Astrocyte (in vitro differentiated cells and primary cell): ENCODE measurements at places on chromosomes 4 and X. TPM values are rescaled to one million over a fixed set of nuclear protein-coding genes. Genes with fewer than 3 reads are reported as not detected.
A peak's percentile ranks its signal among the peaks of the same experiment; 100 is the strongest.

FGF13 gene
- total RNA-seq: 3.9 and 5.1 TPM in 2 replicates

- H3K36me3 ChIP-seq: peaks cover 2% of the 10 kb centered on the region
- H3K4me1 ChIP-seq: peaks cover 2% of the 10 kb centered on the region
- no peak overlapping the region for H3K4me3 ChIP-seq
- H3K27me3 ChIP-seq: no peaks in the 10 kb centered on the region
- no peak for DNase-seq
These were observed 6.9 kb downstream of the ZDHHC9 start for GRCh38 chrX:129836827-129837226.

- no peak overlapping the region for H3K4me3 ChIP-seq
- H3K27me3 ChIP-seq: no peaks in the 10 kb centered on the region
- H3K36me3 ChIP-seq: no peaks in the 10 kb centered on the region
- no peak overlapping the region for H3K27ac ChIP-seq
These were observed 54.0 kb upstream of the UGT2B15 start for GRCh38 chr4:68724426-68724825.

DNA sequence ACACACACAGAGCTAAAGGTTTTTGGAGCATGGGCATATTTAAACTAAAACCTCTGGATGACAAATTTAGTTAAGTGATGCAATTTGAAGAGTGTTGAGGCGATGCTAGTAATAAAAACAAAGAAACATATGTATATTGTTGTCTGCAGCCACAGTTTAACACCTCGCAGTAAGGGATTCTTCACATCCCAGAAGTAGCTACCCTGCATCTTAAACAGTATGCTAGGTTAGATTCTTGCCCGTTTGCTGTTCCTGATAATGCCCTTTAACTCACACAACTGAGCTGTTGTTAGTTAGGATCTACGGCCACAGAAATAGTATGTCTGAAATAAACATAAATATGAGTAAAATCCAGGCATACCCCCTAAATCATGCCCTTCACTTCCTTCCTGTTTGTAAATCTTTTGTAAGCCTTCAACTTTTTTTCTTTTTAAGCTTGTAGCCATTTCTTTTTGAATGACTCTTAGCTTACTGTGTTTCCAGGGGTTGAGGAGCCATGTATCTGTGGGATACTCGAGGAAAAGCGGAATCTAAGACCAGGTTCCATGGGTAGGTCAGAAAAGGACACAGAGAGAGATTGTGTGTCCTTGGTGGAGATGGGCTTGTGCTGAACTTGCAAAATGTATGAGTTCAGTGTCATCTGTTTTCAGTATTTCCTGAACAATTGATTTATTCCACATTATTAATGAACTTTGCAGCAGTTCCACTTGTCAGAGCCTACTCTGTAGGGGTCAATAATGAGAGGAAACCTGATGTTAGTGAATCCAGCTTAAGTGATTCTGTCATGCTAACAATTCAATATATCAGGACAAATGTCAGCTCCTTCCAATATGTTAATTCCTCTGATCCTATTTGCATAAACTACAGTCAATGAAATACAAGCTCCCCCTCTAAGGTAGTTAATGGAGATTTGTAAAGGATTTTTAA, 349.6 kb downstream of the GPAT3 start:
- H3K4me1 ChIP-seq: peaks cover 5% of the 10 kb centered on the region
- H3K27me3 ChIP-seq: no peaks in the 10 kb centered on the region
- no peak overlapping the region for H3K4me3 ChIP-seq

GRCh38 chr4:184743650-184744049, 9.8 kb upstream of the CENPU start:
- no peaks in the 10 kb centered on the region for H3K36me3 ChIP-seq
- no peak for DNase-seq
- H3K4me3 ChIP-seq: no peak overlapping the region
- peaks cover 3% of the 10 kb centered on the region for H3K27me3 ChIP-seq
- no peak overlapping the region for H3K27ac ChIP-seq

DNA sequence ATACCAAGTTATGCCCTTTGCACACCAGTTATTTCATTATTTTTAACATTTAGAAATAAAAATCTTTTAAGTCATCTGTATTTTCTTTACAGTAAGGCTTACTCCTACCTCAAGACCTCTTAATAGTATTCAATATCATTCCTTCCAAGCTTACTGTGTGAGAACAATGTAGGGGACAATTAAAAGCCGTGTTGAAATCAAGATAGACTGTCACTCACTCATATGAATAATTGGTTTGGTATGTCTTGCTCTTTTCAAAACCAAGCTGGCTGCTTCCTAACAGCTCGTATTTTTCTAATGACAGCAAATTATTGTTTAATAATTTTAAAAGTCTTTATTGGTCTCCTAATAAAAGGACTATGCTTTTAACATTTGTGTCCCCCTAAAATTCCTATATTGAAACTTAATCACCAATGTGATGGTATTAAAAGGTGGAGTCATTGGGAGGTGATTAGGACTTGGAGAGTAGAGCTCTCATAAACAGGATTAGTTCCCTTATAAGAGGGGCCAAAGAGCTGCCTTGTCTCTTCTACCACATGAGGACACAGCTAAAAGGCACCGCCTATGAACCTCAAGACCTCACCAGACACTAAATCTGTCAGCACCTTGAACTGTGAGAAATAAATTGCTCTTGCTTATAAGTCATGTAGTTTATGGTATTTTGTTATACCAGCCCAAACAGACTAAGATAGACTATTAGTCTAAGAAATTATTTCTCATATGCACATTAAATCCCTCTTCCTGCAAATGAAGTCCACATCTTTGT, 4.1 kb downstream of the ABCB7 start:
- no peak overlapping the region for H3K27ac ChIP-seq
- no peaks in the 10 kb centered on the region for H3K27me3 ChIP-seq
- no peak overlapping the region for H3K4me3 ChIP-seq
- no peak for DNase-seq
- H3K4me1 ChIP-seq: peaks cover 4% of the 10 kb centered on the region

- no peak overlapping the region for H3K4me3 ChIP-seq
- no peaks in the 10 kb centered on the region for H3K4me1 ChIP-seq
- peak; percentile 2 for DNase-seq
- no peak overlapping the region for H3K27ac ChIP-seq
These were observed 42.9 kb downstream of the NDST3 start for GRCh38 chr4:118076958-118077766.
